MM.1S (cell line): ENCODE measurements at places on chromosomes 6 and 20.
A peak's percentile ranks its signal among the peaks of the same experiment; 100 is the strongest.

GRCh38 chr20:33629979-33630378 lies 32.1 kb upstream of the C20orf144 start:
- no peak for DNase-seq

DNA sequence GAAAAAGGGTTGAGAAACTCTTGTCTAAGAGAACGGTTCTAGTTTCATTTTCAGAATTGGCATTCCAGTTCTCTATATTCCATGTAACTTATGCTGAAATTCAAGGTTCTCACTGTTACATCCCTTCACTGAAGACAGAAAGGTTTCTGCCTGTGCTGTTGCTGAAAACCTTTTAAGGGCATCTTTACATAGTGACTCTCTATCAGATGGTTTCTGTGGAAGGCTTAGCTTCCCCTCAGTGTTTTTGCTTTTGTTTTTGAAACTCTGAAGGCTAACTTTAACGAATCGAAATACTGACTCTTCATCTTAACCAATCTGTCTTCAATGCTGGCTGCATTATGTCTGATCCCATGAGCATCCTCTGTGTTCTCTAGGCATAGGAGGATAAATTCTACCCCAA lies 1286.2 kb upstream of the EYS start:
- DNase-seq = peak; percentile 55

- DNase-seq = no peak
These were observed 54.8 kb upstream of the MBOAT1 start for GRCh38 chr6:20266851-20267608.

DNA sequence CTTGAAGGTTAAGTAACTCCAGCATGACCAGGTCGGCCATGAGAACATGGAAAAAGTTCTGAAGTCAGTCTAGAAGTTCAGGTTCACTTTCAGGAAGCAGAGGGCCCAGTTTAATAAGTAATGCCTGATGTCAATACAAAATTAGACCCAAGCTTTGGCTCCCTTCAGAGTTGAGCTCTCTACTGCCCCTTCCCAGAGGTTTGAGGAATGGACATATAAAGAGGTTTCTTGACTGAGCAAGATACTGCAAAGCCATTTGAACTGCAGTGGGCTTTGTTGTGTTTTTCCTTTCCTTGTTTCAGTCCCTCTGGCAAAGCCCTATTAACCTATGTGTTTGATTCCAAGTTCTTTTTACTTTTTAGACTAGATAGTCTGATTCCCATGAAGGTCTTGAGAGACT lies 97.8 kb upstream of the PREP start:
- no peak for DNase-seq

- no peak for DNase-seq
These were observed 154.8 kb upstream of the SSTR4 start for GRCh38 chr20:22880277-22880676.

DNA sequence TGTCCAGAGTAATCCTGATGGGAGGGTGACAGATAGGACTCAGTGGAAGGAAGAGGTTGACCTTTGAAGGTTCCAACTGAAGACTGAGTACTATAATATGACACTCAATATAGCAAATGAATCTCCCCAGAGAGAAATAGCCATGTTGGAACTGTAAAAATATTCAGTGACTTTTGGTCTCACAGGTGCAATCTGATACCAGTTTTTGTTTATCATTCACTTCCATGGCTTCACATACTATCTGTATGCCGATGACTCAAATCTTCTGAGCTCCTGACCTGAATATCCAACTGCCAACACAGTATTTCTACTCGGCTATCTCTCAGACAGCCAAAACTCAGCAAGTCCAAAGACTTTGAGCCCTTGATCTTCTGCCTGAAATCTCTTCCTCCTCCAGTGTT lies 21.8 kb upstream of the PKHD1 start:
- DNase-seq = no peak

DNA sequence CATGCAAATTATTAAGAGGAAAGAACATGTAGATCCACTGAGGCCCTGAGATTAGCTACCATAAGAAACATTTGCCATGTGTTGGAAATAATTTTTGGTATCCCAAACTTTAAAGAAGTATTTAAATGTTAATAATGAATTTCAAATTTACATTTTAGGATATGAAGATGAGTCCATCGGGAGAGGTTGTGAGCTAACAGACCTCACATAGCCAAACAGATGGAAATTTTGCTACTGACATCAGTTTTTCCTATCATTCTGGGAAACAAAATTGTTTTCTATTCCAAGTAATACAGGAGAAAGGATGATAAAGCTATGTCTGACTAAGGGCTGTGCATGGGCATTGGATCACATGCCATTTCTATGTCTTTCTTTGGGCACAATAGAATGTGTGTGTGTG lies 809.6 kb downstream of the TENT5A start:
- DNase-seq = no peak

GRCh38 chr6:104522533-104522932 lies 337.2 kb downstream of the HACE1 start:
- DNase-seq = no peak

DNA sequence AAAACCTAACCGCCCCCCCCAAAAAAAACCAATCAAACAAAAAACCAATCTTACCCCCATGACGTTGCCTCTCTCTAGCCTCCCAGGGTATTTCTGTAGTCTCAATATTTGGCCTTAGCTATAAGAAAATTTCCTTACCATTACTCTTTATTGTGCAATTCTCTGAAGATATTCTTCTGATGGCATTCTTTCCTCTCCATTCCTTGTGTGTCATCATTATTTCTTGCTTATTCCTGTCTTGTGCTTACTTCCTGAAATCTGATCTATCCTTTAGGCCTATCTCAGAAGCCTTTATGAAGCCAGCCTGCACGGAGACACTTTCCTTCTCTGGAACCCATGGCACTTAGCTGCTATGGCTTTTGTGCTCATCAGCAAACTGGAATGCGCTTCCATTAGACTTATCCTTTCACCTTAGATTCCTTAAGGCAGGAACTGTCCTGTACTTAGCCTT lies 65.9 kb upstream of the DDR1 start:
- DNase-seq = no peak

DNA sequence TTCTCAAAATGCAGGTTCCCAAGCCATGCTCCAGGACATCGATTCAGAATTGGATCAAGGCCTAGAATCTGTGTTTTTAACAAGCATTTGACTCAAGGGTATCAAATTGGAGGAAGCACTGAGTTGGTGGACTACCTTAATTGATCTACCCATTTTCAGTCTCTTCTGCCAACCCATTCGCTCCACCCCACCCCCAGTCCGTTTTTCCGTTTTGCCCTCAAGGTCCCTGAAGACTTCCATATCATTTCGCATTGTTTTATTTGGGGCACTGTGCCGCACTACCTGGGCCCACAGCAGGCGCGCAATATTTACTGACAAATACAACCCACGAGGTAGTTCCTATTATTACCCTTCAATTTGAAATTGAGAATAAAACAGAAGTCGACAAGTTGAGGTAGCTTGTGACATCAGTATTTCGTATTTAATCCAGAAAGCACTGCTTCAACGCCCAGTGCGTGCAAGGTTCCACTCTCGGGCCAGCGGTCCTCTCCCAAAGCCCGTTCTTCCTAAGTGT lies 557 bp upstream of the DHX35 start:
- DNase-seq = peak; percentile 10

GRCh38 chr6:64969139-64969538 lies 737.9 kb downstream of the EYS start:
- DNase-seq = no peak

- no peak for DNase-seq
These were observed 18.2 kb downstream of the AKAP12 start for GRCh38 chr6:151257985-151258445.

- DNase-seq = no peak
These were observed 241.3 kb downstream of the KCNQ5 start for GRCh38 chr6:72863131-72863530.

DNA sequence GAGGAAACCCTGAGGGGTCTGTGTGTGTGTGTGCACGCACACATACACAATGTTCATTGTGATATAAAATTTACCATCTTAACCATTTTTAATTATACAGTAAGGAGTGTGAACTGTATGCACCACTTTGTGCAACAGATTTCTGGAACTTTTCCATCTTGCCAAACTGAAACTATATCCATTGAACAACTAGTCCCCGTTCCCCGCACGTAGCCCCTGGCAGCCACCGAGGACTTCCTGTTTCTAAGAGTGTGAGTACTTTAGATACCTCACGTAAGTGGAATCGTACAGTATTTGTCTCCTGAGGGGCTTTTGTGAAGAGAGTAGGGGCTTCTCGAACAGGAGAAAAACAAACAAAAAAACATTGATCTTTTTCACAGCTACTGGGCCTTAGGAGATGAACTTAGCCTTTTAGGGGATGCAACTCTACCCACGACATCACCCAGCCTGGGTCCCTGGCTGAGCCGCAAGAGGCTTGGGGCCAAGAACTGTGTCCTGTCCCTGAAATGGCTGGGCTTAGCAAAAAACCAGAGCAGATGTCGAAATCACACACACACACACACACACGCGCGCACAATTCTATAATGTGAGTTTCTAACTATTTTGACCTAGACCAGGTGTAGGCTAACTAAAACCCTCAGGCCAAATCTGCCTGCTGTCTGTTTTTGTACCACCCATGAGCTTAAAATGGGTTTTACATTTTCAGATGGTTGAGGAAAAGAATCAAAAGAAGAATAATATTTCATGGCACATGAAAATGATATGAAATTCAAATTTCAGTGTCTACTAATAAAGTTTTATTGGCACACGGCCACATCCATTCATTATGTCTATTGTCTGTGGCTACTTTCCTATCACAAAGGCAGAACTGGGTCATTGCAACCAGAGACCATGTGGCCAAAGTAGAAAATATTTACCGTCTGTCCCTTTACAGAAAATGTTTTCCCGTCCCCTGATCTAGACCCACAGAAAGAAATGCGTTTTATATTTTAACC lies 144.2 kb downstream of the EYA2 start:
- DNase-seq = no peak

- DNase-seq = no peak
These were observed 110.1 kb downstream of the GRM4 start for GRCh38 chr6:34035704-34036356.

GRCh38 chr6:2482773-2483172 lies 237.4 kb upstream of the GMDS start:
- no peak for DNase-seq

- no peak for DNase-seq
These were observed 3.6 kb upstream of the KIF25 start for GRCh38 chr6:167993831-167994230.
